ENCODE measurements at places on chromosomes 13 and 19.

GRCh38 chr13:80844164-80844563 is 503.2 kb upstream of the SPRY2 start:
- DNase-seq: no peak

GRCh38 chr19:41863209-41863931 is 3.3 kb downstream of the RPS19 start:
- no peak for DNase-seq

DNA sequence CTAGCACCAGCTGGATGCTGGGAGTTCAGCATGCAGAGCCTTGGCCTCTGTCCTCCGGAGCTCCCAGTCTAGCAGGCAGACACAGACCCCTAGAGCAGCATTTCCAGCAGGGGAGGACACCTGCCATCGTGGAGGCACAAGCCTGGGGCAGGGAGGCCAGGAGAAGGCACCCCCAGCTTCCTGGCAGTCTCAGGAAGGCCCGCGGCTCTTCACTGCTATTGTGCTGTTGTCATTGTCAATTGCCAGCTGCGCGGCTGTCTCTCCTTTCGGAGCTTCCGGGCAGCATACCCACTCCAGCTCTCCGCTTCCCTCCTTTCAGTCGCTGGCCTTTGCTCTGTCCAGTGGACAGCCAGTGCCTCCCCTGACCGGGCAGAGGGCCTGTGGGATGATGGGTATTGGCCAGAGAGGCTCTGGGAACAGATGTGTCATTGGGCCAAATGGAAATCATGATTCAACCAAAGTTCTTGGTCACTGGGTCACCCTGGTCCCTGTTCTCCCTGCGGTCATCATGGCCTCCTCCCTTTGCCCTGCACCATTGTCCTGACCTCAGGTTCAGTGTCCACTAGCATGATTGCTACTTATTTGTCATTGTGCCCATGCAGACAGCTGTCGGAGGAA is 93.0 kb downstream of the SLC7A1 start:
- DNase-seq: no peak

DNA sequence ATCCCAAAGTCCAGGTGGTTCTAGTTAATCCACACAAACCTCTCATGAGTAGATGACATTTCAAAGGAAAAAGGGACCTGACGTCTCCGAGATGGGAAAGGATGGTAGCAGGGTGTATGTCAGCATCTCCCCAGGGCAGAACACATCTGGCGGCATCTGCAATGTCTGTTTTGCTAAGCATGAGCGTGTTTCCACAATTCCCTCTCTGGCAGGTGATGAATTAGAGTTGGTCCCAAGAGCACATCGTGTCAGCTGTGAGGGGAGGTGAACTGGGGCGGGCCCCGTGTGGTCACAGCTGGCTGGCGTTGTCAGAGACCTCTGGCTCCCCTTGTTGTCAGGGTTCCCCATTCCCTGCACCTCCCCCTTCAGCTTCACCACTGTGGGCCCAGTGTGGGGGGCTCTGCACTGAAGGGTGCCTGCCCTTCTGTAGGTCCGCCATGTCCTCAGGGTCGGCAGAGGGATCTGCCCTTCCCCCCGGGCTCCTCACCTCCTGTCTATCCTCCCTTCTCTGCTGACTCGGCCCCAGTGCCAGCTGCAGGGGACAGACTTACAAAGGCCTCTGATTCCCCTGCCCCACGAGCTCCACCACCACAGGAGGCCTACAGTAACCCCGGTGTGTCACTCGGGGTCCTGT is 58.2 kb downstream of the CDADC1 start:
- DNase-seq: no peak

- DNase-seq: no peak
These were observed 173.8 kb upstream of the SOX21 start for GRCh38 chr13:94886191-94886590.

GRCh38 chr19:703329-703650 is 5.4 kb upstream of the PALM start:
- no peak for DNase-seq

- no peak for DNase-seq
These were observed 830.9 kb upstream of the PCDH20 start for GRCh38 chr13:62246581-62246980.

GRCh38 chr13:106471957-106472543 is 63.4 kb downstream of the EFNB2 start:
- DNase-seq: no peak

DNA sequence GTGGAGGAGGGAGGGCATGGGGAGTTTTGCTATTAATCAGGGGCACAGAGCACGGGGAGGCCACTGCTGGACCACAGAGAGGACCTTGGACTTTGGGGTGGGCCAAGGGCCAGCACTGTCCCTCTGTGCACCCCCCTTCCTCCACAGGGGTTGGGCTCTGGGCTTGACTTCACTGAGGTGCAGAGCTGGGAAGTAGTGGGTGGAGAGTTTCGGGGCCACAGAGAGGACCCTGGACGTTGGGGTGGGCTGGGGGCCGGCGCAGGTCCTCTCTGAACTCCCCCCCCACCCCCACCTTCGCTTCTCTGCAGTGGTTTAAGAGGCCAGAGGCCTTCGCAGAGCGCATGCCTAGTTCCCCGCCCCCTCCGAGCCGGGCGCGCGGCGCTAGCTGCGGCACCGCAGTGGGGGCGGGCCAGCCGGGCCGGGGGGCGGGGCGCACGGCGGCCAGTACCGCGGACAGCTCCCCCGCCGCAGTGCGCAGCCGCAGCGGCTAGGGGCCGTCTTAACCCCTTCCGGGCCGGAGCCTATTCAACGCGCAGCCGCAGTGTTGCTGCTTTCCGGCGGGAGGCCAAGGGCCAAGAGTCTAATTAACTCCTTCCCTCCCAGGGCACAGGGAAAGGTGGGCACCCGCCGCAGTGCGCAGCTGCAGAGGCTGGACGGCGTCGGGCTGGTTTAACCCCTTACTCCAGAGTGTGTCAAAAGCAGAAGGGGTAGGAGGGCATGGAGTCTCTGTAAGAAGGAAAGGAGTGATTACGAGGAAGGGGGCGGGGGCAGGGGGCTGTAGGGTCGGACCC is 3.7 kb downstream of the KCNC3 start:
- DNase-seq: peak; percentile 86

GRCh38 chr19:2477732-2478191 is 1.8 kb downstream of the GADD45B start:
- DNase-seq: no peak

DNA sequence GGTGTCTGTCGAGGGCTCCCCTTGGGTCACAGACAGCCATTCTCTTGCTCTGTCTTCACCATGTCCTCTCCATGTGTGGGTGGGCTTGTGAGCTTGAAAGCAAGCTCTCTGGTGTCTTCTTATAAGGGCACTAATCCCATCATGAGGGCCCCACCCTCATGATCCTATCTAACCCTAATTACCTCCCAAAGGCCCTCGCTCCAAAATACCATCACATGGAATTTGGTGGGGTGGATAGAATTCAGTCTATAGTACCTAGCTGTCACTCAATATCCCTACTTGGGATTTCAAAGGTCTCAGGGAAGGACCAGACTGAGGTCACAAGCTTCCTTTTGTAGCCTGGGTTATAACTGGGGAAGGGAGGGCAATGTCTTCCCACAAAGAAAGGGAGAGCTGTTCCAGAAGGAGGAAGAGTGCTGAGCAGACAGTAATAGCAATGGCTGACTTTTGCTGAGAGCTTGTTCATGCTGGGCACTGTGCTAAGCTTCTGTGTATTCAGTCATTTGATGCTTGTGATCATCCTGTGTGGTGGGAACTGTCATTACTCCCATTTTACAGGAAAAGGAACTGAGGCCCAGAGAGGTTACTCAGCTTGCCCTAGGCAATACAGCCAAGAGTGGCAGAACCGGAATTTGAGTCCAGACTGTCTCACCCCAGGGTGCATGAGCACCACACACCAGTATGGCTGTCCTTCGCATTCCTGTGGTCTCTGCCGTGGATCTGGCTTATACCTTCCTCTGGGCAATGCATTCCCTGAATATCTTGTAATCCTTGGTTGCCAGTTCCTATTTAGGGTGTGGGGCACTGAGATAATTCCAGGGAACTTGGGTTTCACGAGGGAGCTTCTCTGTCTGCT is 8.2 kb downstream of the FXYD5 start:
- no peak for DNase-seq

GRCh38 chr19:10144361-10144760 is 24.7 kb upstream of the EIF3G start:
- no peak for DNase-seq

- DNase-seq: no peak
These were observed 19.3 kb downstream of the TNFSF11 start for GRCh38 chr13:42592915-42593900.

GRCh38 chr19:3494051-3494450 is 6.4 kb downstream of the DOHH start:
- DNase-seq: no peak

DNA sequence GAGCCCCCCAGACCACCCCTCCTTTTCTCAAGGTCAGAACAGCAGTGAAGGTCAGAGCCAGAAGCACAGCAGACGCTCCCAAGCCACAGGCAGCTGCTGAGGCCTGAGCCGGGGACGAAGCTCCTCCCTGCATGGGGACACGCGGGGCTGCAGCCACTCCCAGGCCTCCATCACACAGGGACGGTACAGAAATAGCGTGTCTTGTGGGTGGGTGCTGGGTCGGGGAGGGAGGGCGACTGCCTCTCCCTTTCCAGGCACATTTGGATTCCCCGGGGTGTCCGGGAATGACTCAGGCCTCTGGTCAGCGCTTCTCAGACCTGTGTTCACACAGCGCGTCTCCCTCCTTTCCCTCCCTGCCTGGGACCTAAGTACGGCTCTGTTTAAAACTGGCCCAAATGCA is 33.2 kb downstream of the RASA3 start:
- DNase-seq: peak; percentile 73

DNA sequence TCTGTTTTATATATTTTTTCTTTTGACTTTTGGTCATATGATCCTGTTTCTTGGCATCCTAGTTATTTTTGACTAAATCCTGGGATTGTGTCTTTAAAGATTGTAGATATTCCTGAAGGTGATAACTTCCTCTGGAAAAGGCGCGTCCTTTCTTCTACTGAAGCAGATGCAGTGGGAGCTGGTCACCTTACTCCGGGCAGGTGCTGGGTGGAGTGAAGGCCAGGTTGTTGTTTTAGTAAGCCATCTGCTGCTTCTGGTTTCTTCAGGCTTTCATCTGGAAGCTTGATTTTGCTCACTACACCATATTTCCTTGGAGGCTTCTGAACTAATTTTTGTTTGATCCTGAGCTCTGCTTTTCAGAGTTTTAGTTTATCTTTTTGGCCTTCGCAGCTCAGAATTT is 21.5 kb downstream of the URI1 start:
- no peak for DNase-seq

- no peak for DNase-seq
These were observed 35.2 kb upstream of the SLC7A10 start for GRCh38 chr19:33260628-33261418.

DNA sequence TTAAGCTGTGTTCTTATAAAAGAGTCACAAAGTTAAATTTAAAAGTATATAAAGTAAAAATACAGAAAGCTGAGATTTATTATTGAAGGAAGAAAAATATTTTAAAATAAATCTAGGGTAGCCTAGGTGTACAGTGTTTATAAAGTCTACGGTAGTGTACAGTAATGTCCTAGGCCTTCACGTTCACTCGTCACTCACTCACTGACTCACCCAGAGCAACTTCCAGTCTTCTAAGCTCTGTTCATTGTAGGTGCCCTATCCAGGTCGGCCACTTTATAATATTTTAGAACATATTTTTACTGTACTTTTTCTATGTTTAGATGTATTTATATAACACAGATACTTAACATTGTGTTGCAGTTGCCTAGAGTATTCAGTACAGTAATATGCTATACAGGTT is 47.4 kb downstream of the NDFIP2 start:
- no peak for DNase-seq

DNA sequence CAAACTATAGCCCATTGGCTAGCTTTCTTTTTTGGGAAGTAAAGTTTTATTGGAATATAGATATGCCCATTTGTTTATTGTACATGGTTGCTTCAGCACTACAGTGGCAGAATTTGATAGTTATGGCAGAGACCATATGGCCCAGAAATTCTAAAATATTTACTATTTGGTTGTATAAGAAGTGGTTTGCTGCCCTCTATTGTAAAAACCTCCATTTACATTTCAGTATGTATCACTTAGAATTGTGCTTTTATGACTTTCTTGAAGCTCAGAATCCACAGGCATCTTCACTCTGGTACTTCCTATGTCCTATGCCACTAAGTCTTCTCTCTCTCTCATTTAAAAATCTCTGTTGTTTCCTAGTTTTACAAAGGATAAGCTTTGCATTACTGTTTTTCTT is 37.7 kb downstream of the DLEU7 start:
- no peak for DNase-seq

DNA sequence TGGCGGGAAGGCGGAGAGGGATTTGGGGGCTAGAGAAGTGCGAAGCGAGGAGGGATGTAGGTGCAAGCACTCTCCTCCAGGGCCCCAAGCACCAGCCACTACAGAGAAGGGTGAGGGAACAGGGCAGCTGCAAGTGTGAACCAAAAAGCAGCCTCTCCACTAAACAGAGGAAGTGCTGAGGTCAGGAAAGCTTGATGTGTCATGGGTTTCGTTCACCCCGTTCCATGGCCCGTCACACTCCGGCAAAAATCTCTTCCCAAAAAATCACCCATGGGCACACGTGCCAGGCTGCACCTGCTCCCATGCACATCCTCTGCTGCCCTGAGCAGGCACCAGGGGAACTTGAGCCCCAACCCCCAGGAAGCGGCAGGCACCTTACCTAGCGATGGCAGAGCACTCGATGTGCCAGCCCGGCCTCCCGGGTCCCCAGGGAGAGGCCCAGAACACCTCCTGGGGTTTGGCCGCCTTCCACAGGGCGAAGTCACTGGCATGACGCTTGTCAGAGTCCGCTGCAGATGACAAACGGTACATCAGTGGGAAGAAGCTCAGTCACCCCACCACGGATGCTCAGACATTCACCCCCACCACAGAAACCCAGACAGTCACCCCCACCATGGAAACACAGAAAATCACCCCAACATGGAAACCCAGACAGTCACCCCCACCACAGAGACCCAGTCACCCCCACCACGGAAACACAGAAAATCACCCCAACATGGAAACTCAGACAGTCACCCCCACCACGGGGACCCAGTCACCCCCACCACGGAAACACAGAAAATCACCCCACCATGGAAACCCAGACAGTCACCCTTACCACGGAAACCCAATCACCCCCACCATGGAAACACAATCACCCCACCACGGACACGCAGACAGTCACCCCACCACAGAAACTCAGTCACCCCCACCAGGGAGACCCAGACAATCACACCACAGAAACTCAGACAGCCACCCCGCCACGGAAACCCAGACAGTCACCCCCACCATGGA is 29.0 kb downstream of the CARS2 start:
- DNase-seq: no peak

- DNase-seq: no peak
These were observed 20.6 kb upstream of the PLPP2 start for GRCh38 chr19:311813-312261.

GRCh38 chr19:41218615-41219507 is at the start of gene AXL:
AXL (plus strand) TSS chr19:41219223; CDS start chr19:41219393, 170 bp downstream.
- DNase-seq: no peak

GRCh38 chr19:4768934-4769777 is 22.4 kb upstream of the FEM1A start:
- DNase-seq: peak; percentile 90

GRCh38 chr19:44613295-44614178 is at the start of gene IGSF23:
IGSF23 (plus strand) TSS chr19:44613563; CDS start chr19:44613646, 83 bp downstream.
- no peak for DNase-seq

All from NCI-H1092 treated with DMSO at 0.1 percent for 48 hours (cell line).